CD4-positive, alpha-beta T cell treated with Interleukin-4 for 4 hours (primary cell): ENCODE measurements at places on chromosomes 6 and 20.

- no peak for DNase-seq
These were observed 148.5 kb upstream of the PDE10A start for GRCh38 chr6:165811512-165811911.

DNA sequence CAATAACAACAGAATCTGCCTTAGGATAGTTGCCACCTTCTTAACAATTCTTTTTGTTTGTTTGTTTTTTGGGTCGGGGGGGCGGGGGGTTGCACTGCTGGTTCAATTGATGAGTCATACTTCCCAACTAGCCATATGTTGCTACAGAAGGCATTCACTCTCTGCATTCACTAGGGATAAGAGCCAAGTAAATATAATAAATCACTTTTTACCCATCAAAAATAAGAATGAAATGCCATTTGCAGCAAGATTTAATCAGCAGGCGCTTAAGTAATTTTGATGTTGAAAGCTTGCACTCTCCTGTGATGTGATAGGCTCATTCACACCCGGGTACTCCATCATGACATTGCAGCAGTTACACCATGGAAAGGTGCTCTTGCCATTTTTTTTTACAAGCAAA is 209.8 kb downstream of the HIVEP2 start:
- no peak for DNase-seq

- DNase-seq, result no peak
These were observed 77.0 kb downstream of the MMS22L start for GRCh38 chr6:97205966-97206365.

- DNase-seq, result peak; percentile 85
These were observed 36.5 kb upstream of the MPC1 start for GRCh38 chr6:166419286-166419685.

GRCh38 chr6:146357578-146358430 is 185.8 kb upstream of the RAB32 start:
- peak; percentile 10 for DNase-seq

- DNase-seq, result no peak
These were observed 24.5 kb downstream of the MAP3K5 start for GRCh38 chr6:136767570-136768309.

- DNase-seq, result no peak
These were observed 5.3 kb downstream of the GMPR start for GRCh38 chr6:16243664-16244063.

GRCh38 chr6:157981132-157981394 is 600 bp upstream of the SYNJ2 start:
- no peak for DNase-seq

- DNase-seq, result no peak
These were observed at the start of gene SLC2A10 for GRCh38 chr20:46709459-46710152. SLC2A10 (plus strand) TSS chr20:46709649; CDS start chr20:46709737, 88 bp downstream.

DNA sequence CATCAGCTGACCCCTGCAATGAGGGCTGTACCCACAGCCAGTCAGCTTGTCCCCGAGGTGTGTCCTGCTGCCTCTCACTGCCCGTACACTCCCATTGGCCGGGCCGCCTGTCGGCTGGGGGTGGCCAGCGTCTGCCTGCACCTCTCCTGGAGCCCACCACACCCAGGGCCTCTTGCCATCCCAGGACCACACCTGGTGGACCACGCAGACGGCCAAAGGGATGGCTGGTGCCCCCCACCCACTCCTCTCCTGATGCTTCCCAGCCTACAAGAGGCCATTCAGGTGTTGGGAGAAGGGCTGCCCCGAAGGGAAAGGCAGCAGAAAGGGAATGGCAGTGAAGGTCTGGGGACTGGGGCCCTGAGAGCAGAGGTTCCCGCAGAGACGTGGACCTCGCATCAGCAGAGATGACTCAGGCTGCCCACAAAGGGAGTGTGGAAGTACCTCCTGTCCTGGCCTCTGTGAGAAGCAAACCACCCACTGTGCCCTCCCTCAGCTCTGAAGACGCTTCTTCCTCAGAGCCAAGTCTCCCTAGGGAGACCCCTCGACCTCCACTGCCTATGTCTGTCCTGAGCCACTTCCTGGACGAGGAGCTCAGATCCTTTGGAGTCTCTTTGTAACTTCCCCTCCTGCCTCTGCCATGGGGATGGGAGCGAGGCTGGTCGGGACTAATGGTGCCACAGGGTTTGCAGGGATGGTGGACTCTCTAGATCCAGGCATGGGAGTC is 60.9 kb downstream of the PYGB start:
- DNase-seq, result no peak

- no peak for DNase-seq
These were observed 63.8 kb upstream of the TINAG start for GRCh38 chr6:54244430-54244829.

DNA sequence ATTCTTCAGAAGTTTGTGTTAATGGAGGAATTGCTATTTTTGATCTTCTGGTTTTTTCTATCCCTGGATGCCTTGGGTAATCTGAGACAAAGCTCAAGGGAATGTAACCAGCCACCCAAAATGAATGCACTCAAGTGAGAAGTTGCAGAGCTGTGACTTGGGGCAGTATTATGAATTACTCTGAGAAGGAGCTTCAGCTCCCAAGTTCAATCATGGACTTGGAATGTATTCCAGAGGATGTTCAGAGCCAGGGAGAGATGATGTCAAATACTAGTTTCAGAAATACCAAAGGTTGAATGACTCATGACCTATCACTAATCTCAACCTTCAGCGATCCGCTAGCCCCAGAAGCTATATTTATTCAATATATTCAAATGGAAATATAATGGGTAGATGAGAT is 375.2 kb upstream of the PLCB4 start:
- no peak for DNase-seq

DNA sequence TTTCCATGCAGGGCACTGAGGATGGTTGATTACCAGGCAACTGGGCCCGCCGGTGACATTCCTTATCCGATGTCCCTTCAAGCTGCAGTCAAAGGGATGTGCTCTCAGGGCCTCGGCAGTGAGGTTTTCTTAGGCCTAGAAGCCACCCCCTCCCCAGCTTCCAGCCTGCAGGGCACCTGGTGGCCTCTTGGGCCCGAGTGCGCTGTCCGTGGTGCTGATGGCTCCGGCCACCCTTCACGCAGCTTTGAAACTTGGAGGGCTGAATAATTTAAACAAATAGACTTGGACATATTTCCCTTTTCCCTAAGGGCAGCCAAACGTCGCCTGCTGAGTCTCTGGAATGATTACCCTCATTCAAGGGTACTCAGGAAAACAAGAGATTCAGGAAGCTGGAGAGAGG is 8.9 kb upstream of the MLN start:
- DNase-seq, result peak; percentile 11

GRCh38 chr20:1566701-1567100 is 9.2 kb upstream of the SIRPD start:
- DNase-seq, result no peak

DNA sequence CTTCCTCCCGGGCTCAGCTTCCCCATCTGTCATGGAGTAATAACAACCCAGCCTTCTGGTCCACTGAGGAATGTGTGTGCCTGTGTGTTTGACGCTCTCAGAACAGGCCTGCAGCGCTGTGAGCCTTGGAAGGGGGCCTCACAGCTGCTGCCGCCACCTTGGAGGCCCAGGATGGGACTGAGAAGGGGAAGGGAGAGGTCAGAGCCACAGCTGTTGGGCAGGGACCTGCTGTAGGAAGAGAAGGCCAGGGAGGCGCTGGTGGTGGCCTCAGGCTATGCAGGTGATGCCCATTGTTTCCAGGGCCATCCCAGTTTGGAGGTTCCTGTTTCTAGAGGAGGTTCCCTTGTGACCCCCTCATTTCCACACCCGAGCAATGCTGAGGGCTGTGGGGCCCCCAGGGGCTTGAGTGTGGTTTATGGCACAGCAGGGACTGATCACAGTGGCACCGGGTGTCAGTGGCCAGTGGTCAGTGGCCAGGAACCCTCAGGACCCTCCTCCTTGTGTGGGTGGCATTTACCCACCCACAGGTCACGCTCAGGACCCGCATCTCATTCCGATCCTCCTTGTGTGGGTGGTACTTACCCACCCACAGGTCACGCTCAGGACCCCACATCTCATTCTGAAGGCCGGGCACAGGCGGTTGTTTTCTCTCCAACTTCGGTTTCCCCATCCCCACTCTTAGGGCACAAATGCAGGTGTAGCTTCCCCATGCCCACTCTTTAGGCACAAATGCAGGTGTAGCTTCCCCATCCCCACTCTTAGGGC is 14.0 kb downstream of the TPD52L2 start:
- DNase-seq, result no peak

DNA sequence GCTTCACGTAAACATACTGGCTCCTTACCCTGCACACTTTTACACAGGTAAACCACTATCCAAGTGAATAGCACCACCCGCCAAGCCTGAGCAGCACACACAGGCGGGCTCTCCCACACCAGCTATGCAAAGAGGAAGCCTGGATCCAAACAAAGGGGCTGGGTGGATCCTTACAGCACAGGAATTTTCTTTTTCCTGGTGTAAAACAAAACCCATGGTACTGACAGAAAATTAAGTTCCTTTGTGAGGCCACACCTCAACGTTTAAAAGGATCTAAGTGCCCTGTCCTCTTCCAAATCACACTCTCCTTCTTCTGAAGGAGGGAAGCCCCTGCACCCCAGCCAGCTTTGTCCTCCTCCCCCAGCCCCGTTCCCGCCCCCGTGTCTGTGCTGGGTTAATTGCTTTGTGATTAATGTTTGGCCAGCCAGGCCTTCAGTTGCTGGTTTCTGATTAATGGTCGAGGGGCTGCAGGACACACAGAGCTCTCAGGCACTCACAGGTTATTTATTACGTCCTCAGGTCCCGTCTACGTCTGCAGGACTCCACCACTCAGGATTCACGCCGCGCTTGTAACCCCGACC is 6.1 kb downstream of the DACT2 start:
- DNase-seq, result no peak

DNA sequence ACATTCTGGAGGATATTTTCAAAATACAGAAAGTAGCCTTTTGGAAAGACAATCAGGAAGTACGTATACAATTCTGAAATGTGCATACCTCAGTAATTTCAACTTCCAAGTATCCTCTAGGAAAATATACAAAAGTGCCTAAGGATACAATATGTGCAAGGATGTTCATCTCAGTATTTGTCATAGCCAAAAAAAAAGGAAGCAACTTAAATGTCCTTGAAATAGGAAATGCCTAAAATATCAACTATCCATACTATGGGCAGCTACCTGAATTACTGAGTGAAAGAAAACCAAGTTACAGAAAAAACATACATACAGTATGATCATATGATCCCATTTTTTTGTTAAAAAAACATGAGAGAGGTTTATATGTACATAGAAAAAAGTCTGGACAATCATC is 1.5 kb downstream of the PPIL1 start:
- DNase-seq, result no peak

GRCh38 chr6:34333858-34334257 is 58.6 kb downstream of the NUDT3 start:
- DNase-seq, result no peak

GRCh38 chr20:45592574-45593189 is 13.6 kb upstream of the WFDC8 start:
- peak; percentile 28 for DNase-seq

- peak; percentile 41 for DNase-seq
These were observed 11.5 kb downstream of the ITPR3 start for GRCh38 chr6:33632558-33633039.

GRCh38 chr6:35624341-35625070 is 64.2 kb downstream of the FKBP5 start:
- peak; percentile 56 for DNase-seq

- no peak for DNase-seq
These were observed 90.6 kb upstream of the MAP3K7 start for GRCh38 chr6:90677440-90677839.

GRCh38 chr20:36181934-36182603 is 27.5 kb downstream of the EPB41L1 start:
- DNase-seq, result no peak

DNA sequence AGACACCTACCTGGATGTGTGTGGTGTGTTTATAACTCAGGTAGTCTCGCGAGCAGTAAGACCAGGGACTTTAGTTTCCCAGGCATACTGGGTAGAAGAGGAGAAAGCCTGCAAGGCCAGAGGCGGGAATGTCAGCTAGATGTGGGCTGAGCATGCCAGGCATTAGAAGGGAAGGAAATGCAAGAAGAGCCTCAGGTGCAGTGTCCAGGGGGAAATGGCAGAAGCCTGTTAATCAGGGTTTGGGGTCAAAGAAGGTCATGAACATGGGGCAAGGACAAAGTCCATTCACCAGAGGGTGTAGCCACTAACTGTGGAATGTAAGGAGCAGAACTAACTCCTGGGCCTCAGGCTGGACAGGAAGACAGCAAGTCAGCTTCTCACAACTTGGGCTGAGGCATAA is 305.0 kb downstream of the SMOC2 start:
- no peak for DNase-seq
